Activated T-cell treated with anti-CD3 and anti-CD28 coated beads, Interleukin-2, amount 50 U/mL, for 72 hours (primary cell): ENCODE measurements at places on chromosomes 7 and 10. TPM values are rescaled to one million over a fixed set of nuclear protein-coding genes. Genes with fewer than 3 reads are reported as not detected.

MINDY4 gene
- total RNA-seq = 1.1 TPM

LIPK gene
- not detected for total RNA-seq

SFRP4 gene
- not detected for total RNA-seq

HOXA9 gene
- not detected for total RNA-seq
